Calu3 (cell line): ENCODE measurements at places on chromosomes 7 and 10. TPM values are rescaled to one million over a fixed set of nuclear protein-coding genes. Genes with fewer than 3 reads are reported as not detected.

- no peak for DNase-seq
Observed at GRCh38 chr7:587767-588166, 68.1 kb upstream of the PDGFA start.

The GIMAP6 gene
- total RNA-seq, result not detected in 2 replicates

The MINPP1 gene
- total RNA-seq, result 12.6 and 13.9 TPM in 2 replicates

DNA sequence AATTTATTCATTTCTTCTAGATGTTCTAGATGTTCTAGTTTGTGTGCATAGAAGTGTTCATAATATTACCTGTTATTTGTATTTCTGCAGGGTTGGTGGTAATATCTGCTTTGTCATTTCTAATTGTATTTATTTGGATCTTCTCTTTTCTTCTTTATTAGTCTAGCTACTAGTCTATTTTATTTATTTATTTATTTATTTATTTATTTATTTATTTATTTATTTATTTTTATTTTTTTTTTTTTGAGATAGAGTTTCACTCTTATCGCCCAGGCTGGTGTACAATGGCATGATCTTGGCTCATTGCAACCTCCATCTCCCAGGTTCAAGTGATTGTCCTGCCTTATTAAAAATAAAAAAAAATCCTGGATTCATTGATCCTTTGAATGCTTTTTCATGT, 114.8 kb upstream of the THSD7A start:
- DNase-seq, result no peak

GRCh38 chr10:104307576-104308438, 30.5 kb downstream of the ITPRIP start:
- DNase-seq, result no peak

- DNase-seq, result no peak
Observed at GRCh38 chr7:17054836-17055235, 173.1 kb upstream of the AGR3 start.

- peak; percentile 62 for DNase-seq
Observed at GRCh38 chr7:115678086-115678982, 352.2 kb downstream of the TFEC start.

The GHRHR gene
- total RNA-seq, result not detected in 2 replicates

- DNase-seq, result no peak
Observed at GRCh38 chr7:127810113-127810512, 158.1 kb downstream of the SND1 start.

DNA sequence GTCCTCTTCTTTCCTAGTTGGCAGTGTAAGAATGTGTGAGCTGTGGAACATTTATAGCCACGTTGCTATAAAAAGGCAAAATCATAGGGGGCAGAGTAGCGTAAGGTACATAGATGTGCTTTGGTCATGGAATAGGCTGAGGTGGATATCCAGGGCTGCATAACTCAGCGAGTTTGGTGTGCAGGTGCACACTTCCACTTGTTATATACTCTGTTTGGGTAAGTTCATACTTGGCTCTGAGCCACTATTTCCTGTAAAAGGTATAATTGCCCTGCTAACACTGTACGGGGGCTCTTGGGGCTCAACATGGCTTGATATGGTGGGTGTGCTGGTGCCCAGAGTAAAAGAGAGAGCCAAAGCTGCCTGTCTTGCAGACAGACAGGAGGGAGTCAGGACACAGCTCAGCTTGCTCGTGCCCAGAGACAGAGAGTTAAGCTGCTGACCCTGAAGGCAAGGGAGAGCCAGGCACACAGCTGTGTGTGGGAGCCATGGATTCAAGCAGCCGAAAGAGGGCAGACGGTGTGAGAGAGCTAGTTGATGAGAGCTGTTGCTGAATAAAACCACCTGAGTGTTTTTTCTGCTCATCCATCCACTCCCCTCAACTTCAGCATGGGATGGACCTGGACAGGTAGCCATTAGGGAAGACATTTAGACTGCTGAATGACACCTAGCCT, 126.7 kb downstream of the DKK1 start:
- DNase-seq, result no peak

GRCh38 chr10:76921383-76922010, 716.1 kb downstream of the KCNMA1 start:
- DNase-seq, result no peak

The ENO4 gene
- 0.12 TPM in 1 of 2 replicates, not detected in the other for total RNA-seq

- peak; percentile 62 for DNase-seq
Observed at GRCh38 chr7:73706126-73707044, 13.1 kb downstream of the STX1A start.

DNA sequence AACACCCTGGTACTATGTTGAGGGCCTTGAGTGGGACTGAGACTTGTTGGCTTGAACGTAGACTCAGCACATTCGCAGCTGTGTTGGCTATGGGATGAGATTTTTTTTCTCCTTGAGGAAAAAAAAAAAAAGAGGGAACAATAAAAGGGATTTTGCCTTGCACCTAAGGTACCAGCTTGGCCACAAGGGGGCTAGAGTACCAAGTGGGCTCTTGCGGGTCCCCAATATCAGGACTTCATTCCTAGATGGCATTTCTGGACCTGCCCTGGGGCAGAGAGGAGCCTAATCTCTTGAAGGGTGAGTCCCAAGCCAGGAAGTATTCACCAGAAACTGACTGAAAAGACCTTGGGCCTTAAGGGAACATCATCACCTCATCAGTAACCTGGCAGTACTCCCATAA, 1083.6 kb upstream of the PHF14 start:
- DNase-seq, result no peak

DNA sequence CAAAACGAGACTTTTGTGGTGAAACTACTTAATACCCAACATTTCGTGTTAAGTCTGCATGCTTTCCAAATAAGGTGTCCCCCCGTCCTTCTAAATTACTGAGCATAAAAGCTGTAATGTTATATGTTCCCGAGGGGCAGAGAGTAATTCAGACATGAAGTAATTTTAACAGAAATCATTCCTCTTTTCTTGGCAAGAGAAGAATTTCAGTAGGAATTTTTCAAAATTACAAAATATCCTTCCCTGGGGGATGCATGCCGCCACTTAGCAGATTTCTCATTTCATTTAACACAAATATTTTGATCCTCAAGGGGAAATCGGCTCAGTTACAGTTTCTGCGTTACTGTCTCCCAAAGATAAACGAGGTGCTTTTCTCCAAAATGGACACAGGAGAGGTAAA, 213.2 kb upstream of the RHOBTB1 start:
- DNase-seq, result no peak

DNA sequence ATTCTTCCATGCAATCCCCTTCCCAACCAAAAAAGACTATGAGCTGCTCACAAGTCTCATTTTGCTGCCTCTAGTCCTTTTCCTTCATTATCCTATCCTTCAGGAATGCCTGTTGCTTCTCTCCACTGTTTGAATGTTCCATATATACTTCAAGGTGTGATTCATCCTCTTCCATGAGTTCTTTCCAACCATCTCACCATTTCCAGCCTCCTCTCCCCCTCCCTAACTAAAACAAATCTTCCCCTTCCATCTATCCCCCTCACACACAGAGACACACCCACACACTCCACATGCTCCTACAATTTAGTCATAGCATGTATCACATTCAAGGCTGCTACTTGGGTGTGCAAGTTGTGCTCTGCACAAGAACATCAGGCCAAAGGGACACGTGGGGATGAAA, 254.3 kb downstream of the DYNC1I1 start:
- DNase-seq, result no peak

DNA sequence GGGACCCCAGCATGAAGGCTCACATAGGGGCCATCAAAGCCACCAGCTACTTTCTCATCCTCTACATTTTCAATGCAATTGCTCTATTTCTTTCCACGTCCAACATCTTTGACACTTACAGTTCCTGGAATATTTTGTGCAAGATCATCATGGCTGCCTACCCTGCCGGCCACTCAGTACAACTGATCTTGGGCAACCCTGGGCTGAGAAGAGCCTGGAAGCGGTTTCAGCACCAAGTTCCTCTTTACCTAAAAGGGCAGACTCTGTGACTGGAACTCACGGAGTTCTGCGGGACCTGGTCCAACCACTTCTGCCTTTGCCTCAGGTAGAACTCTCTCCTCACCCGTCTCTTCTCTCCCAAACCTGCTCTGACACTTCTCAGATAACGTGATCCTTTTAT, 945 bp downstream of the TAS2R40 start:
- no peak for DNase-seq

The TBX20 gene
- 3.3 and 3.4 TPM in 2 replicates for total RNA-seq

The ASB15 gene
- total RNA-seq, result not detected in 2 replicates

The GCK gene
- not detected in 2 replicates for total RNA-seq

DNA sequence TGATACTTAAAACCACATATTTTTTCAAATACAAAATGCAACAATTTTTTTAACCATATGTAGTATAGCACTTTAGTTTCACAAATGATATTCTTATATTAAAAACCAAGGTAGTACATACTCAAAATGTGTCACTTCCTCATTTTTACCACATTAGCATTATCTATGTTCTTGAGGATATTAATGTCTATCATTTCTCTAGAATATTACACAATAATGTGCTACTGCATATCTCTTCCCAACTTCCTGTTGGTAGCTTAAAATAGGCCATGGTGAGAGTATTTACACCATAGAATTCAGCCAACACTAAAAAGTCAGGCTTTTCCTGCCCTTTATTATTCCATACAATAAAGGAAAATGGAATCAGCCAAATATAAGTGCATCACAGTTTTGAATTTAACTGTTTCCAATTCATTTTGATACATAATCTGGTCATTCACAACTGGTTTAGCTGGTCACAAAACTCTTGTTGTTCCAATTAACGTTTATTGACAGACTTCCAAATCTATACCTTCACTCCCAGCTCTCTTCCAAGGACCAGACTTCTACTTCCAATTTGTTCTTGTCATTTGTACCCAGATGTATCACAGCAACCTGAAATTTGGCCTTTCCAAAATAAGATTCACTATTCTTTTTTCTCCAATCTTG, 20.0 kb upstream of the LRRC17 start:
- no peak for DNase-seq

DNA sequence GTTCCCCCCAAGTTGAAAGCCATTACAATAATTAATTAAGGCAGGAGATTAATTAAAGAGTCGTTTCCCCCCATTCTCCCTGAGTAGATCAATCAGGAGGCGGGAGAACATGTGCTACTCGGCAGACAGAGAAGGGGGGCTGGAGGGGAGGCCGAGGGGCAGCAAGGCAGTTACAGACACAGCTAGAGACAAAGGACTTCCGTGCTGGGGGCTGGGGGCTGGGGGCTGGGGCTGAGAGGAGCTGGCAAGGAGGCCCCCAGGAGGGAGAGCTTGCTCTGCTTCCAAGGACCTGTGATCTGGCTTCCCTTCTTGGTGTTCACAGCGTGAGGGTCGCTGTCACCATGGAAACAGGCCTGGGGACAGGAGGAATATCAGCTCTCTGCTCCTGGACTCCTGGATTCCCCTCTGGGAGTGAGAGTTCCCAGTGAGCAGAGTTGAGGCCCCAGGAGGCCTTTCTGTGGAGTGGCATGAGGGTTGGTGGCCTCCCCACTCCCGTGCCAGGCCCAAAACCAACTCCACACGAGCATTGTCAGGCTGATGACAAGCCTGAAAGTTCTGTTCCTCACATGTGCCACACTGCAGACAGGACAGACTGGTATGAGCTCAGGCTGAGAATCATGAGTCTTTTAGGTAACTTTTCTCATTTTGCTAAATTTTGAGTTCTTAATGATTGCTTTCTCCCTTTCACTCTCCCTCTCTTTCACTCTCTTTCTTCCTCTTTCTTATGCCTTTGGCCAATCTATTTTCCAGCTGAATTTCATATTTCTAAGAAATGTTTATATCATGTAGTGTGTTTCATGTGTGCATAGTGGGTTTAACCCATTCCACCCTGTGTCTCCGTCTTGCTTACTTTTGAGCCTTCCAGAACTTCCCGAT, 16.4 kb downstream of the FAM241B start:
- no peak for DNase-seq

GRCh38 chr7:41943094-41943577, 240.2 kb upstream of the INHBA start:
- DNase-seq, result peak; percentile 92

GRCh38 chr10:125976960-125977605, 80.7 kb downstream of the FANK1 start:
- no peak for DNase-seq

DNA sequence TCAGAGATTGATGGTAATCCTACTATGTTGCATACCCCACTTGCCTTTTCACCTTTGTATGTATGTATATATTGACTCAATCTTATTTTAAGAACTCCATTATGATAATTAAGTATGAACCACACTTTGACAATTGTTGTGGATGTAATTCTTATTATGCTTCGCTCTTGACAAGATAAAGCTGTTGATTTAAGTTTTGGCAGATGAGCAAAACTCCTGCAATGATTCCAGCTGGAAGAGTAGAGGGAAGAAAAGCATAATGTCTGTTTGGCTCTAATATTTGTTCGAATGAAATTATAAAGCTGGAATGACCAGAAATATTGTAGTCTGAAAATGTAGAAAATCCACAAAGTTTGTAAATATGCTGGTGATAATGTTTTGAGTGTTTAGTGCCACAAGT, 83.8 kb upstream of the AKR1E2 start:
- no peak for DNase-seq

DNA sequence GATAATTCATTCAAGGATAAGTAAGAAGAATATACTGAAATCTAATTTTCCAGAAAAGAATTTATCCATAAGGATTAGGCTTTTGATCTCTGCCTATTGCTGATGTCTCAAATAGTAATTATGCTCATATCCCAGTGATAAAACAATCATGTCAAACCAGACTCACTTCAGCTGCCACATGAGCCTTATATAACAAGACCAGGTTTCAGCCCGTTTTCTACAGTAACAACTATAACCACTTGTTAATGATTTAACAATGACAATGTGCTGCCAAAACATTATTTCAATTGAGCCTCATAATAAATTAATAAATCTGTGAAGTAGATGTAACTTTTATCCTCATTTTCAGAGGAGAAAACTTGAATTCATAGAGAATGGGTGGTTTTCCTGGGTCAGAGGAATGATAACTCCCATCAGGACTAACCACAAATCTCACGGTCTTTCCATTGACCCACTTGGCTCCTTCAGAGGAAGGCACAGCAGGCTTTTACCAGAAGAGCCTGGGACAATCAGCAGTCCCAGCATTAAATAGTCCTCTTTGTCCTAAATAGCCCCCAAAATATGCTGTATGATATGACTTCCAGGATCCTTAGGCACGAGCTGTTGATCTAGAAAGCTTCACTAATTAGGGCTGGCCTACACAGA, 42.5 kb upstream of the SLIT1 start:
- DNase-seq, result no peak

- DNase-seq, result peak; percentile 71
Observed at GRCh38 chr7:134605978-134606923, 40.4 kb upstream of the BPGM start.

GRCh38 chr10:108684431-108684830, 1238.9 kb downstream of the XPNPEP1 start:
- no peak for DNase-seq

- no peak for DNase-seq
Observed at GRCh38 chr7:110633313-110633712, 457.6 kb upstream of the LRRN3 start.
